ENCODE measurements at places on chromosomes 7 and 10.
A peak's percentile ranks its signal among the peaks of the same experiment; 100 is the strongest.

- no peak for DNase-seq
These were observed 149.6 kb downstream of the TCF7L2 start for GRCh38 chr10:113099431-113100183.

- DNase-seq = no peak
These were observed 577 bp upstream of the DDX21 start for GRCh38 chr10:68955355-68955831.

DNA sequence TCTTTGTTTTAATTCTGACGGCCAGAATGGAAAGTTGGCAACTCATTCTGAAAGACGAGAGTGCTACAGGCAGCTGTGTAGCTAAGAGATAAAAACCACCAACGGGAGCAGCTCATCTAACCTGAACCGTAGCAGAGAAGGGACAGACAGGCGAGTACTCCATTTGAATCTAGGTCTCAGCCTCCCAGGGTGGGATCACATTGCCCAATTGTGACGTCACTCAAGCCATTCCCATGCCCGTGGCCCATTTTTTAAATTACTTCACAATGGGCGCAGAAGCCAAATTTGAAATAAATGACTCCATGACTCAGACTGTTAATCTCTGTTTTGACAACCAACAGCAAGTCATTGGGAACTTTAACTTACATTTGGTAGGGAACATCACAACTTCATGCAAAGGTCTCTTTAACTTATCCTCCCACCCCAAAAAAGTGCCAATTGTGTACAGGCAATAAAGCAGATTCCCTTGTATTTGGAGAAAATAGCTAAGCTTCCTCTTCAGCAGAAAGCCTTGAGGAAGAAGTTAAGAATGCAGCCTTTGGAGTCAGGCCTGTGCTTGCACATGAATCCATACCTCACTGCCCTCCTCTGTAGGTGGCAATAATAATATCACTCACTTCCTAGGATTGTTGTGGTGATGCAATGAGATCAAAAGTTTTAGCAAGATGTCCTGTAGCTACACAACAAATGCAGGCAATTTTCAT lies 93.2 kb upstream of the KIF5B start:
- no peak for DNase-seq

GRCh38 chr7:143410521-143411004 lies 1.9 kb upstream of the EPHA1 start:
- no peak for DNase-seq

DNA sequence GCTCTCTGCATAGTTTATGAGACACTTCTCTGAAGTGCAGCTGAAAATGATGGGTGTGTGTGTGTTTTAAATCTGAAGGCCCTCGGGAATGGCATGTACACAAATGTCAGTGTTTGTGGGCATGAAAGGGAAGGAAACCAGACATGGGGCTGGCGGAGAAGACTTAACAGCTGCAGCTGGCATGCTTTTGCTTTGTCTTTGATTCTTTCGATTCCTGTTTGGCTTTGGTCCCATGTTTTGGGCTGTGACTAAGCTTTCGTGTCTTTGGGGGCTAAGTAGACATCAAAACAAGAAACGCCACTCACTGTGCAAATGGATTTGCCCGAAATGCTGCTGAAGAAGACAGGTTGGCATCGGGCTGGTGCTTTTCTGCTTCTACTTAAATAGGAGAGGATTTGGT lies 179.3 kb downstream of the PFKFB3 start:
- peak; percentile 19 for DNase-seq

DNA sequence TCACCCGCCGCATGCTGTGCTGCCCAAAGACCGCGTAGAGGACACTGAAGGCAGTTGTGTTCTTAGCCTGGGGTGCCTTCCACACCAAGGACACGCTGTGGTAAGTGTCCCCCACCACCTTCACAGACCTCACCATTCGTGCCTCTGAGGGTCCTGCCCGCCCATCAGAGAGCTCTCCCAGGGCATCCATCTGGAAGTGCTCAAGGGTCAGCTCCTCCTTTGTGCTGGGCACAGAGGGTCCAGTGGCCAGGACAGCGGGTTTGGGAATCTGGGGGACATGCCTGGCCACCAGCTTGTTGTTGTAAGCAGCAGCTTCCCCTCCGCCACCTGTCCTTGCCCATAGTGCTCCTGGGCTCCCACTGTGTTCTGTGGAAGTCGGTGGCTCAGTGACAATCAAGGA lies 7.0 kb upstream of the LRIT2 start:
- DNase-seq = no peak

DNA sequence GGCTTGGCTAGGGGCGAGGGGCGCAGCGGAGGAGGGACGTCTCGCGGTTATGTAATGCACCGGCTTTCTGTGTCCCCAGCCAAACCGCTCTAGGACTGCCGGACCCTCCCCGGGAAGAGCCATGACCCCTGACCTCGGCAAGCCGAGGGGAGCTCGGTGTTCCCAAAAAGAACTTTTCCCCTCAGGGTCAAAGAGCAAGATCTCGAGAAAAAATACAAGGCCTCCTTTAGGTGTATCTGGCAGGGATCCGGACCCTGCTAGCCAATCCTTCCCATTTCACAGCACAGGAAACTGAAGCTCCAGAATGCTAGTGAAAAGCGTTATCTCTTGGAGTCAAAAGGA lies 590 bp upstream of the SLC16A12 start:
- no peak for DNase-seq

GRCh38 chr7:134640842-134641715 lies 5.6 kb upstream of the BPGM start:
- no peak for DNase-seq

DNA sequence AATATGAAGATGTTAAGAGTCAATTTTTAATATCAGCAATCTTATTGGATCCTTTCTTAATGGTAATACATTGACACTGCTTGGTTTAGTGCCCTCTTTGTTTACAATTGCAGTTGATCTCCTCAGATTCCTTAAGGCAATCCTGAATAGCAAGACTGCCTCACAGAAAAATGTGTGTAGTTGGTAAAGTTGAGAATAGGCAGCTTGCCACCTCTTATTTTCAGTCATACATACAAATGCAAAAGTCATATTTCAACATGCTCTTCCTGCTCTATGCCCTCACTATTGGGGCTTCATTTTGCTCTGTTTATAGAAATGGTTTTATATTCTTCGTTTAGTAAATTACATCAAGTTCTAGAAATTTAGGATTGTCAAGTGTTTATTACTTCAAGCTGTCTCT lies 661.1 kb upstream of the ANKRD30A start:
- DNase-seq = no peak

- no peak for DNase-seq
These were observed 335.3 kb downstream of the MAGI2 start for GRCh38 chr7:79118143-79118542.

DNA sequence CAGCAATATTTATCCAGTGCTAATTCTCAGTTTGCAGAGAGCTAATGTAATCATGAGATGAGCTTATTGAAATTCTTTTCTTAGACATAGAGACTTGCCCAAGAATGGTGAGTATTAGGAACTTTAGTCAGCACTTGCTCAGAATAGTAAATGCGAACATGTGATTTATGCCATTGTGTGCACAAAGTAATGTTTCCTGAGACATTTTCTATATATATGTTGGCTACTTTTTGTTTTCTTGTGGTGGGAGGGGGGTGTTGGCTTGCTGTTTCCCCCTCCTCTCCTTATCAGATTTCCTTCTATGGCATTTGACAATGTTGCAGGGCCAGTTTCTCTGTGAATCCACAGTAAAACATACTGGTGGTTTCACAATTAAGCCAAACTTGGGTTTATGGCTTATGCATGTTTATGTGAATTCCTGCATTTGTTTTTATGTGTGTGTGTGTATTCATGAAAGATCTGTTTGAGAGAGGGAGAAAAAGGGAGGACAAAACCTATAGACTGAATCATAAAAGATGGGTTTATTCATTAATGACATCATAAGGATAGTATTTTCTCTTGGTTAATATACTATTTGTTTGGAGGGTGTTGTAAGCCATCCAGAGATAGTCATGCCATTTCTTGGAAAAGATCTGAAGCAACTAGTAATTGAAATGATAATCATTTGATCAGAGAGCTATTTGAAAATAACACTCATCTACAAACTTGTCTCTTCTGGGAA lies 36.3 kb downstream of the ARID5B start:
- DNase-seq = no peak

DNA sequence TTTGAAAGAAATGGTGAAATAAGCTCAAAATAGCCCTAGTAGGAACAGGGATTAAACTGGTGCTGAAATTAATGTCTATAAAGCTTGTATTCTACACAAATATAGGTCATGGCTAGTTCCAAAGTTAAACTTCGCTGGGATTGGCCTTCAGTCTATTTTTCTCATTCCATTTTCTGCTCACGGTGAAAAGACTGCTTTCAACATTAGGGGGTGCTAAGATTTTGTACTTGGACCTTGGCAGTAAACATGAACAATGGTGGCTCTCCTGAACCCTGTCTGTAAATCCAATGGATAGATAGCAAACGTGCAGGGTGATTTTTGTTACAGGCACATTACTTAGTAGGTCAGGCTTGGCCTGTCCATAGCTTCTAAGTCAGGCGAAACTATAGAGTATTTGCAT lies 36.0 kb upstream of the RSU1 start:
- no peak for DNase-seq

GRCh38 chr7:128167042-128167701 lies 73.9 kb upstream of the LEP start:
- no peak for DNase-seq

DNA sequence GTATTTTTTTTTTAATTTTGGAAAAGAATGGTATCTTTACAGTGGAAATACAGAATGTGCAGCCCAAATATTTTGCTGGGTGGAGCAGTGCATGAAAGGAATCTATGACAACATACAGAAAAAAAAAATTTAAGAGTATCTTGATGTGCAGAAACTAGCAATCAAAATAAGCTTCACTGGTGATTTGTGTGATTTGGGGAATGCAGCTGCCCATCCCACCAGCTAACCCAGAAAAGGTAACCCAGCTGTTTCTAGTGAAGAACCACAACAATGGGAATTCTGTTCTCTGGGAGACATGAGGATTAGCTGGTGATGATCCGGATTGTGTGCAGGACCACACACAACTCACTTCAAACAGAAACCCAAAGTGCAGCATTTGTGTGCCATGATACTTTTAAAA lies 375.5 kb downstream of the SEMA3D start:
- no peak for DNase-seq

- DNase-seq = no peak
These were observed 635.1 kb upstream of the SEMA3D start for GRCh38 chr7:85821926-85822325.
